ENCODE measurements at places on chromosomes 3 and 15. TPM values are rescaled to one million over a fixed set of nuclear protein-coding genes. Genes with fewer than 3 reads are reported as not detected.

The PLAAT1 gene
- 1.0 TPM for total RNA-seq

The NAALADL2 gene
- 0.34 TPM for total RNA-seq

The SLC6A1 gene
- total RNA-seq, result not detected

The PLA1A gene
- 0.14 TPM for total RNA-seq

The MCF2L2 gene
- total RNA-seq, result 0.68 TPM

The HTR3E gene
- total RNA-seq, result not detected

Data from nasal cavity respiratory epithelium epithelial cell of viscerocranial mucosa (primary cell).